Stimulated activated CD8-positive, alpha-beta memory T cell treated with anti-CD3 and anti-CD28 coated beads, Interleukin-4, amount 100 ng/mL, for 4 hours (primary cell): ENCODE measurements at places on chromosomes 11 and 22.

DNA sequence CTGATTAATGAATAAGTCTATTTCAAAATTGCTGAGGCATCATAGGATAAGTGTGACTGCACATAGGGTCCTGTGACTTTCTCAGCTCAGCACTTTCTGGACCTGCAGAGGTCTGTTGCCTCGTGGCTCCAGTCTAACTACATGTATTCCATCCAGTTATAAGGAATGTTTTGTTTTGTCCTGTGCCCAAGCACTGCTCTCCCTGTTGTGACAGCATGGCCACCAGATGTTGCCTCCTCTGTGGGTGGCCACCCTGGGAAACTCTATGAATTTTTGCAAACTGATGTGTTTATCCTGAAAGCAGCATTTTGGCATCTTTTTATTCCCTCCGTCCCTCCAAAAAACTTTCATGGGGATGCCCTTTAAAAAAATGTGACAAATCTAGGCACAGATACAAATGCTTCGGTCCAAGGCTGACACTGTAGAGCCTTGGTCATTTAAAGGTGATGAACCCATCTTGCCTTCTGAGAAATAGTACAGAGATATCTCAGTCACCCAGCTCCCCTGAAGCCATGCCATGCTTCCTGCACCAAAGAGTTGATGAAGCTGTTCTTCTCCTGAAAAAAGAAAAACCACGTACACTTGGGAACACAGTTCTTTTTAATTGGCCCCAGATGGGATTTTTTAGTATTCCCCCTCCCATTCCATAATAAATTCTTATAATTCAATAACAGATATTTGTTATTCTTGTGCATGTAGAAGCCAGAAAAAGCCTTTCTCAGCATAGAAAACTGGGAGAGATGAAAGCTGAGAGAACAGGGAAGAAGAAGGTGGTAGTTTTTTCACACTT is 72.6 kb downstream of the CCDC34 start:
- DNase-seq = no peak

DNA sequence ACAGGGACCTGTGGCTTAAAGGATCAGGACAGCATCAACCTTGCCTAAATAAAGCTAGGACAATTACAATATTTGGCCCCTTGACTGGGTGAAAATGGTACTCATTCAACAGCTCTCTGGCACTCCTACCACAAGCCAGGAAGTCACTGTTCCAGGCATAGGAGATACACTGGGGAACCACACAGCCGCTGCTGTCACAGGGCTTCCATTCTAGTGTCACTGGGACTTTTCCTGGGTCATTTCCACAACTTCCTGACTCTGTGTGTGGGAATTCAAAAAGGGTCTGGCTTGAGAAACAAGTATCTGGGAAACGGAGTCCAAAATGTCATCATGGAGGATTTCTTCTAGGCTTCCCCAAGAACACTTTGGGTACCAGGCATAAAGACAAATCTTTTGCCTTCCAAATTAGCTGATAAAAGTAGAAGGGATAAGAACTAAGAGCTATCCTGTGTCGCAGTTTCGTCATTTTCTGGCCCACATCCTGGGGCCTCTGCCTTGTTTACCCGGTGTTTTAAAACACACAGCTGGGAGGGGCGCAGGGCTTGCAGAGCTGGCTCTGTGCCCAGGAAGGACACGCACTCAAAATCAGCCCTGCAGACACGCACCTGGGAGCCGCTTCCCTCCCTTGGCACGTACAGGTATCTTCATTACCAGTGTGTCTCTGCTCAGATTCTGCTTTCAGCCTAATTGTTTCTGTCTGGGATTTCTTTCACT is 38.0 kb downstream of the TMEM45B start:
- no peak for DNase-seq

DNA sequence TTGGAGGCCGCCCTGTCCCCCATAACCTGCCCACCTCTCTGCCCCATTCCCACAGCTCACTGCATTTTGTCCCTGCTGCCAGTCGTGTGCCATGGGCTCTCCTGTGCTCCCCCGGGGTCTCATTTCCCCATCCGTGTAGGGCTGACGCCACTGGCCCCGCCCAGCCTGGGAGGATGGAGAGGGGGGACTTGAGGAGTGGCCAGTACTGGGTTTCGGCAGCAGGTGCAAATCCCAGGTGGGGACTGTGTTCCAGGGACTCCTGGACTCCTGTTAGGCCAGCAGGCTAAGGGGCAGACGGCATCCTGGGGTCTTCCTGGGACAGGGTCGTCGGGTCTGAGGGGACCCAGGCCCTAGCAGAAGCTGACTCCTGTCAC is 1.2 kb upstream of the MYO7A start:
- no peak for DNase-seq

DNA sequence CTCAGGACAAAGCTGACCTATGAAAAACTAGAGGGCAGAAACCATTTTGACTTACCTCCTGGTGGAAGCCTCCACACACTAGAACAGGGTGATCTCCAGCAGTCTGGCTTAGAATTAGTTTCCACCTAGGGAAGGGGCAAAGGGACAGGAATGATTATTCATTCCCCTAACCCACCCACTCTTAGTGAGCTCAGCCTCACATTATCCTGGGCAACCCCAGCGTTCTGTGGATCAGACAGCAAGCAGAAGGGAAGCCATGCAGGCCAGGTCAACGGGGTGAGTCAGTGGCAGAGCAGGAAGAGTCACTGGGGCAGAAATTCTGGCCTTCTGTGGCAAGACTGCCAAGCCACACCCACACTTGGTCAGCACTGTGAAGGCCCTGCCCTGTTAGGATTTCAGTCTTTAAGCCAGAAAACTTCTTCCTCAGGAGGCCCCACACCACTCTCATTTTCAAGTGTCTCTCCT is 10.5 kb downstream of the NUMA1 start:
- no peak for DNase-seq

GRCh38 chr11:71164621-71165020 is 87.8 kb downstream of the SHANK2 start:
- no peak for DNase-seq

DNA sequence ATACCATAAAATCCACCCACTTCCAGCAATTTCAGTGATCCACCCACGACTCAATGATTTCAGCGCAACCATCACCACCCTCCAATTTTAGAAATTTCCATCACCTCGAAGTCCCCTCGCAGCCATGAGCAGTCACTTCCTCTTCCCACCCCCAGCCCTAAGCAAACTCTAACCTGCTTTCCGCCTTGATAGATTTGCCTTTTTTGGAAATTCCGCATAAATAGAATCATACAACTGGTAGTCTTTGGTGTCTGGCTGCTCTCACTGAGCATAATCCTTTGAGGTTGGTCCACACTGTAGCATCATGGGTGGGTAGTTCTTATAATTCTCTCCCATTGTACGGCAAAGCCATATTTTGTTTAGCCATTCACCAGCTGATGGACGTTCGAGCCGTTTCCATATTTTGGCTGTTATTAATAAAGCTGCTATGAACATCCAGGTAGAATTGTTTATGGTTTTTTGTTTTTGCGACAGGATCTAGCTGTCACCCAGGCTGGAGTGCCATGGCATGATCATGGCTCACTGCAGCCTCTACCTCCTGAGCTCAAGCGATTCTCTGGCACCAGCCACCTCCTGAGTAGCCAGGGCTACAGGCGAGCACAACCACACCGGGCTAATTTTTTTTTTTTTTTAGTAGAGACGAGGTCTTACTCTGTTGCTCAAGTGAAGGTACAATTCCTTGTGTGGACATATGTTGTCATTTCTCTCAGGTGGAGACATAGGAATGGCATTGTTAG is 16.0 kb downstream of the PIM3 start:
- no peak for DNase-seq

- DNase-seq = no peak
Measured at GRCh38 chr11:17014833-17015626, 816 bp upstream of the PLEKHA7 start.

- DNase-seq = no peak
Measured at GRCh38 chr11:26599425-26599824, 27.4 kb upstream of the MUC15 start.

- no peak for DNase-seq
Measured at GRCh38 chr11:129864811-129865210, 30.6 kb downstream of the NFRKB start.

DNA sequence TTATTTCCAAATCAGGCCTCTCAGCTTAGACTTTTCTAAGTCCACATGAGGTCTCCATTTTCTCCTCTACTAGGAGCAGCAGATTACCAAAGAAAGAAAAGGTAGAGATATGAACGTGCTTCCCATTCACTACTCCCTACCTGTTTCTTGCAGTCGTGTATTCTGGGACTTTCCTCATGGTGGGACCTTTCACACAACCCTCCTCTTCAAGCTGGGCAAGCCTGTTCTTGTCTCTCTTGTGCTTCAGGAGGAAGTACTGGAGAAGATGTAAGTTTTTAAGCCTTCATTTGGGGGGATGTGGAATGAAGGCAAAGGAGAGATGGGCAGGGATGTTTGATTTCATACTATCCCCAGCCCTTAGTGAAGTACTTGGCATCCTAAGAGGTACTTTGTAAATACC is 128.8 kb upstream of the SESN3 start:
- no peak for DNase-seq

DNA sequence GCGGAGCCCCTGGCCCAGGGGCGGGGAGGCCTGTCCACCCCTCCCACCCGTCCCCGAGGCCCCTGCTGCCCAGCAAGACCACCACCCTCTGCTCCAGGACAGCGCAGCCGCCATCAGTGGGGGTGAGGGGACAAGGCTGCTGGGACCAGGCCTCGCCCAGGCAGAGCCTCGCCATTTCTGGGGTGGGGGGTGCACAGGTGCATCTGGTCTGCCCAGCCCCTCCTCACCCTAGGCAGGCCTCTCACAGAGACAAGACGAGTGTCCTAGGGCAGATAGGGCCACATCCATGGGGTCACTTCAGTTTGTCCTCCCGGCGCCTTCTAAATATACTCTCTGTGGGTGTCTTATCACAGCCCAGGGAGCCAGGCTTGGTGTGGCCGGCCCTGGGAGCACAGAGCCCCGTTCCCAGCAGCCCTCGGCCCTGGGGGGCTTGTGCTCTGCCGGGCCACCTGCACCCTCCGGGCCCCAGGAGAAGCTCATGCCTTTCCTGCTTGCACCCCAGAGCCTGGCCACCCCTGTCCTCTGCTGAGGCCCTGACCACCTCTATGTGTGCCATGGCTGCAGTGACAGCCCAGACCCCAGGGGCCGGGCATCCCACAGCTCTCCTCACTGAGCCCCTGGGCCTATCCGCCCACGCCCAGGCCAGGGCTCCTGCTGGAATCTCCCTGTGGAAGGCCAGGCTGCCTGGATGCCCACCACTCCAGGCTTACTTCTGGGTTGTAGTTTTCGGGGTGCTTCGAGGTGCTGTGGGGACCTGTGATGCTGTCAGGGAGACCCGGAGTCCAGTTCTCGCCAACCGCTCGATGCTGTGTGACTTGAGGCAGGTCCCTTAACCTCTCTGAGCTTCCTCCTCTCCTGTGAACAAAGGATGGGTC is 70.8 kb downstream of the KCNQ1 start:
- no peak for DNase-seq

DNA sequence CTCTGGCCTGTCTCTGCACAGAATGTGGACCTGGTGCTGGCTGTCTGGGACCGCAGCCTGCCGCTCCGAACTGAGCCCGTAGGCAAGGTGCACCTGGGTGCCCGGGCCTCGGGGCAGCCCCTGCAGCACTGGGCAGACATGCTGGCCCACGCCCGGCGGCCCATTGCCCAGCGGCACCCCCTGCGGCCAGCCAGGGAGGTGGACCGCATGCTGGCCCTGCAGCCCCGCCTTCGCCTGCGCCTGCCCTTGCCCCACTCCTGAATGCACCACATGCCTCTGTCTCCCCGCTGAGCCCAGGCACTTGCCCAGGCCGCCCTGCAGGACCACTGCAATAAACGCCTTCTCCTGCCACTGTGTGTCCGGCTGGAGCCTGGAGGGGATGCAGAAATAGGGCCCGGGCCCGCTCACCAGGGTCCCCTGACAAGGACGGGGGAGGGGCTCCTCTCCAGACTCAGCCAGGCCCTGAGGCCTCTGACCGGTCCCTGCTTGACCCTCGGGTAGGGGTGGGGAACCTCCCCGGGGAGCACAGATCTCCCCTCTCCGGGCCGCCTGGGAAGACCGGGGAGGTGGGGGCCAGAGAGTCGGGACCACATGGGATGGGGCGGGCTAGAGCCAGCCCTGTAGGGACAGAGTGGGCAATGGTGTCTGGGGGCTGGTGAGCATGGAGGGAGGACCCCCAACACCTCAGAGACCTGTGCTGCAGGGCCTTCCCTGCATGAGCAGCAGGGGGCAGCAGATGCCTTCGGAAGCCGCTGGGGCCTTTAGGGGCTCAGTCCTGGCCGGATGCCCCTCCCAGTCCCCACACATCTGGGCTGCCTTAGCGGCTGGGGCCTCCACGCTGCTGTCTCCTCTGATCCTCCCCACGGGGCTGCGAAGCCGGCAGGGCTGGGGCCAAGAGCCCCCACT is 1.4 kb upstream of the TNNI2 start:
- DNase-seq = peak; percentile 56

GRCh38 chr22:47995264-47995627 is 1232.8 kb downstream of the TBC1D22A start:
- DNase-seq = no peak

- no peak for DNase-seq
Measured at GRCh38 chr22:48755059-48755949, 1072.4 kb downstream of the BRD1 start.

GRCh38 chr11:75022759-75023396 is 34.1 kb downstream of the NEU3 start:
- peak; percentile 51 for DNase-seq

DNA sequence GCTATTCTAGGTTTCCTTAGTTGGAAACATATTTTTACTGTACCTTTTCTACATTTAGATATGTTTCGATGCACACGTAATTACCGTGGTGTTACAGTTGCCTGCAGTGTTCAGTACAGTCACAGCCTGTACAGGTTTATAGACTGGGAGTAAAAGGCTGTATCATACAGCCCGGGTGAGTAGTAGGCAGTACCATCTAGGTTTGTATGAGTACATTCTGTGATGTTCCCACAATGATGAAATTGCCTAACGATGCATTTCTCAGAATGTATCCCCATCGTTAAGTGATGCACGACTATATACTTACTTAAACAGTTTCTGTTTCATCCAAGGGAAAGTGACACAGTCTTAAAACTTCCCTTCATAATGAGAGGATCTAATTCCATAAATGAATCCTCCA is 13.1 kb upstream of the THY1 start:
- no peak for DNase-seq

DNA sequence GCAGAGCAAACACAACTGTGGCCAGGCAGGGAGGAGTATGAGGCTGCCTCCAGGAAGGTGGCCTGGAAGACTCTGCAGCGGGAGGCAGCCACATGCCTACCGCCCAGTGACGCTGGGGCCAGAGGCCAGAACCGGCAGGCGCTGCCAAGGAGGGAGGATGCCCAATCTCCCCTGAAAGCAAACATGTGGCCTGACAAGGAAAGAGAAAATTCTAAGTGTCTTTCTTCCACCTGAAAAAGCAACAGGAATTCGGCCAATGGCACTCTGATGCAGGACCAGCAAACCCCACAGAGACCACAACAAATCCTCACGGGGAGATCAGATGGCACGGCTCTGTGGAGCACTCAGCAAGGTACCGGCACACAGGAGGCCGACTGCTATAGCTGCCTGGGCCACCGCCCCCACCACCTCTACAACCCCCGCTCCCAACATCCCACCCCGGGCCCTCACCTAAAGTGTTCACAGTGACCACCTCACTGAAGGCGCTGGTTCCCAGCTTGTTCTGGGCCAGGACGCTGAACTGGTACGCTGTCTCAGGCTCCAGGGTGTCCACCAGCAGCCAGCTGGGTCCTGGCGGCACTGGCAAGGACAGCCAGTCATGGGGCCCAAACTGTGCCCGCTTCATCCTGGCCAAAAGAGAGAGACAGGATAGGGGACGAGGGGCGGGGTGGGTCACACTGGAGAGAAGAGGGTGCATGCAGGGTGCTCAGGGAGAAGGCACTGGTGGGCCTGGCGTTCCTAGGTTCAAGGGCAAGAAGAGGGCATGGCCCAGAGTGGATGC is 30.1 kb downstream of the IGSF9B start:
- no peak for DNase-seq

GRCh38 chr11:20247591-20248007 is 87.3 kb upstream of the DBX1 start:
- DNase-seq = no peak
